ENCODE measurements at places on chromosomes 7 and 10.
A peak's percentile ranks its signal among the peaks of the same experiment; 100 is the strongest.

DNA sequence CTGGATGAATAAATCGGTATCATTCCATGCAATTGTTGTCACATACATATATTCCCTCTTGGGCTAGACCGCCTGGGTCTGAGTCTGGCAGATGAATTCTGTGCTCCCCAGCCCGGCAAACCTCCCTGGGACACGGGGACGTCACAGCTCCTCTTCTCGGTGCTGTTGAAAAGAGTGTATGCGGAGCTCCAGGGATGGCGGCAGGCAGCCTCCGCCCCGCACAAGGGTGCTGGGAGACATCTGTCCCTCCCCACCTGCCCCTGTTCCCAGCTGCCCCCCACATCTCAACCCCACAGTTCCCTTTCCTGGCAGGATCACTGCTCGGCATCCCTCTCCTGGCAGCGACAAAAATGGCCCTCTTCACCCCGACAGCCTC is 32.1 kb downstream of the PRKAG2 start:
- DNase-seq, result no peak

GRCh38 chr10:53547364-53547763 is 774.8 kb upstream of the MBL2 start:
- no peak for DNase-seq

GRCh38 chr10:107583974-107584373 is 419.5 kb upstream of the SORCS1 start:
- peak; percentile 61 for DNase-seq

DNA sequence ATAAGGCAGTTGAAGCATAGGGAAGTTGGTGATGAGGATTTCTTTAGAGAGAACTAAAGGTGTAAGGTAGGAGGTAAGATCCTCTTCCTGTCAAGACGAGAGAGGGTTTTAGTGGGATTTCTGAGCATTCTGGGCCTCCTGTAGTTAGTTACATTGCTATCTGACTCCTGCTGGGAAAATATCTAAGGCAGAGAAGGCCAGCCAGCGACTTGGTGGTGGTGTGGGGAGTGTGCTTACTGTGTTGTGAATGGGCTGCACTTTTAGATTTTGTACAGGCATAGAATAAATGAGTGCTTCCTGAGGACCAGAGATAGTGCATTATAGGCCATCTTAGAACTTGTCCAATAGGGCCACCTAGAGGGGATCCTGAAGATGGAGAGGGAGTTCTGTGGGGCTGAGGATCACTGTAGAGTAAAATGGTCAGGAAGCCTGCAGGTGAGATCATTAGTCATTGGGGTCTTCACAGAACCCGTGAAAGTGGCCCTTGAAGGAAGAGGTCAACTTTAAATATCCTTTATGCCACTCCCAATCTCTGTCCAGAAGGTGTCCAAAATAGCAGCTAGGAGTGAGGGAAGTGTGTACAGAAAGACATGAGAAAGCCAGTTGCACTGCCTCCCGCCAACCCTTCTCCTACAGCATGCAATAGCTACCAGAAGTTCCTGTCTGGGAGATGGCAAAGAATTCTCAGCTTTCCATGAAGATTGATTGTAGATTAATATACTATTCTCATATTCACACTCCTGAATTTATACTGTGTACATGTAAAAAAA is 266.6 kb downstream of the POLR1F start:
- peak; percentile 95 for DNase-seq

DNA sequence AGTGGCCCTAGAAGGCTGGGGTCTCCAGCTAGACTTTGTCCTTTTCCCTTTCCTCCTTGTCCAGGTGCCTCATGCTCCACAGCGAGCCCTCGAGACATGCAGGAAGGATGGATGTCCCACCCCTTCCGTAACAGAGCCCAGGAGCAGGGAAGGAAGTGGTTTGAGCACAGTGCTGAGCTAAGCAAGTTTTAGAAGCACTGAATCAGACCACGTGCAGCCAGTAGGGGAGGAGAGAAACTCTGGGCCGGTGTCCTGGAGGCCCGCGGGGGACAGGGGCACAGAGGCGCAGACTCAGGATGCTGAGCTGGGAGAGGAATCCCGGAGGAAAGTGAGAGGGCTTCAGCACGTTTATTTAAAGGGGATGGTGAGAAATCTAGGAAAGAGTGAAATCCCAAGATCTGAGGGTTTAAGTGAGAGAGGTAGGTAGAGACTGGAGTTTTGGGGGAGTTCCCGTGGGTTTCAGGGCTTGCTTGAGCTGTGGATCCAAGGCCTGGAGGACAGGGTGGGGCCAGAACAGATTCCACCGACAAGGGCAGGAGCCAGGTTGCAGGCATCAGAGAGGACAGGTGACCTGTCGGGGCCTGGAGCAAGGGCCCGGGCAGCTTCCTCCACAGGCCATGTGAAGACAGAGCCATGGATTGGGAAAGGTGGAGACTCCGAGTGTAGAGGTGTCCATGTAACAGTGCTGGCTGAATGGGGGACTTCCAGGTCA is 4.4 kb upstream of the IRF5 start:
- DNase-seq, result peak; percentile 38

DNA sequence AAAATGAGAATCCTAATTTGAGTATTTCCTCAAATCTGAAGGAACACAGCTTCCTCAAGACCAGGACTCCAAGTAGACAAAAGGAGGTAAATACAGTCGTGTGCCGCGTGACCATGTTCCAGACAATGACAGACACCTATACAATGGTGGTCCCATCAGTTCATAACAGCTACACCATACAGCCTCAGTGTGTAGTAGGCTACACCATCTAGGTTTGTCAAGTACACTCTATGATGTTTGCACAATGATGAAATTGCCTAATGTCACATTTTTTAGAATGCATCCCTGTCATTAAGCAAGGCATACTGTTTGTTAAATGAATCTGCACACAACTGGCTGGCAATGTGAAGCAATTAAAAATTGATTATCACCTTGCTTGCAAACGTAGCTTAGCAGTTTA is 107.9 kb downstream of the PROSER2 start:
- DNase-seq, result no peak

- no peak for DNase-seq
Measured at GRCh38 chr10:6338361-6338760, 135.6 kb downstream of the PFKFB3 start.

DNA sequence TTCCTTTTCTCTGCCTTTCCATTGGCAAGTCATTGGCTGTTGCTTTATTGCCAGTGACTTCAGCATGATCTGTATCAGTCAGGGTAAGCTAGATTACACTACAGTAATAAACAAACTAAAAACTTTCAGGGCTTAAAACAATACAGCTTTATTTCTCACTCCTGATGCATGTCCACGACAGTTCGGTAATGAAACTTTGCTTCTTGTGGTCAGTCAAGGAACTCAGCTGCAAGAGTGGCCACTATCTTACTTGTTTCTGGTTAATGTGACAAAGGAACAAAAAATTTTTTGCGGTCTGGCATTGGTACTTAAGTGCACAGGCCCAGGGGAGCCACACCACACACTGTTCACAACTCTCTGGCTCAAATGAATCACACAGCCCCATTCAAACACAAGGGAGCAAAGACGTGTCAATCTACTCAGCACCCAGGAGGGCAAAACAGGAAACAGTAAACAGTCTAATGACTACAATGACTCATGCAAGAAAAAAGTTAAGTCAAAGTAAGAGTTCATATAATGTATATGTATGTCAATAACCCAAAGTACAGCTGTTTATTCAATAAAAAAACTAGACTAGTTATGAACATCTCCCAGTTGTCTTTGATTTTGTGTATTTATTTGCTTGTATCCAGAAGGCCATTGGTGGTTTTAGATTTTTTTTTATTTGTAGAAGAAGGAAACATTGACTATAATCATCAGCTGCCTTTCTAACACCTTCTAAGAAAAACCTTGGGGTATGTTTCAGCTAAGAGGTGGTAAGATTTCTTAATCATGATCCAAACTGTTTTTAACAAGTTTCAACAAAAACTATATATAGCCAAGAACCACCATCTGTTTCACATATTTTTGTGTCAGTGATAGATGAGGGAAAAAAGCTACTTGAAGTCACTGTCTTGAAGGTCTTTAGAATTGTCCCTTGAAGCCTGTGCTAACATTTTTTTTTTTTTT is 134.4 kb upstream of the FAM3C start:
- peak; percentile 98 for DNase-seq

- no peak for DNase-seq
Measured at GRCh38 chr10:26528048-26528447, 89.9 kb downstream of the APBB1IP start.

DNA sequence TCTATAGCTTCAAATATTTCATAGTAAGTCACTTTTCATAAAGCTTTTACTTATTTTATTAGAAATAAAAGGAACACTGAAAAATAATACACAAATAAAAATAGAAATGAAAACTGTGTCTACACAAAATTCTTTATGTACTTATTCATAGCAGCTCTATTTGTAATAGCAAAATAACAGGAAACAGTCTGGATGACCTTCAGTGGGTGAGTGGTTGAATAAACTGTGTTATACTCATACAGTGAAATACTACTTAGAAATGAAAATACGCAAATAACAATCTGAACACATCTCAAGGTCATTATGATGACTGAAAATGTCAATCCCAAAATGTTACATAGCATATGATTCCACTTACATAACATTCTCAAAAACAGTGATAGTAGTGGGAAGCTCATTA is 138.7 kb upstream of the PCLO start:
- DNase-seq, result peak; percentile 85

DNA sequence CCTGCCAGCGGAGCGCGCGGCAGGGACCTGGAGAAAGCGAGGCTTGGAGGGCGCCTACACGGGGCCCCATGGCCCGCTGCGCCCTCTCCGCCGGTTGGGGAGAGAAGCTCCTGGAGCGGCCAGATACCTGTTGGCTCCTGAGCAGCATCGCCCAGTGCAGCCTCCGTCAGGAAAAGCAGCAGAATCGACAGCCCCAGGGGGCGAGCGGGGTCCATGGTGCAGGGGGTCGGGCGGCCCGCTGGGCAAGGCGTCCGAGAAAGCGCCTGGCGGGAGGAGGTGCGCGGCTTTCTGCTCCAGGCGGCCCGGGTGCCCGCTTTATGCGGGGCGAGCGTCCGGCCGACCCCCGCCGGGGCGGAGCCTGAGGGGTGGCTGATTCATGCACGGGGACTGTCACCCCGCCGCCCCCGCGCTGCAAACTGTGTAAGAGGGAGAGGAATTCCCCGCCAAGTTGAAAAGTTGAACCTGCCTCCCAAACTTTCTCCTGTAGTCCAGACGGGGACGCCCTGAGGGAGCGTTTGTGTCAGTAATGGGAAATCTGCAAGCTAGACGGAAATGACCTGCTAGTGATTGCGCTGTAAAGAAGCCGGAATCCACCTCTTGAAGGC is at the start of gene TFPI2:
TSS of gene TFPI2 (minus strand) at position 290 of the 605 bp plus-strand sequence. CDS start at position 215, 75 bp downstream.
- peak; percentile 84 for DNase-seq

DNA sequence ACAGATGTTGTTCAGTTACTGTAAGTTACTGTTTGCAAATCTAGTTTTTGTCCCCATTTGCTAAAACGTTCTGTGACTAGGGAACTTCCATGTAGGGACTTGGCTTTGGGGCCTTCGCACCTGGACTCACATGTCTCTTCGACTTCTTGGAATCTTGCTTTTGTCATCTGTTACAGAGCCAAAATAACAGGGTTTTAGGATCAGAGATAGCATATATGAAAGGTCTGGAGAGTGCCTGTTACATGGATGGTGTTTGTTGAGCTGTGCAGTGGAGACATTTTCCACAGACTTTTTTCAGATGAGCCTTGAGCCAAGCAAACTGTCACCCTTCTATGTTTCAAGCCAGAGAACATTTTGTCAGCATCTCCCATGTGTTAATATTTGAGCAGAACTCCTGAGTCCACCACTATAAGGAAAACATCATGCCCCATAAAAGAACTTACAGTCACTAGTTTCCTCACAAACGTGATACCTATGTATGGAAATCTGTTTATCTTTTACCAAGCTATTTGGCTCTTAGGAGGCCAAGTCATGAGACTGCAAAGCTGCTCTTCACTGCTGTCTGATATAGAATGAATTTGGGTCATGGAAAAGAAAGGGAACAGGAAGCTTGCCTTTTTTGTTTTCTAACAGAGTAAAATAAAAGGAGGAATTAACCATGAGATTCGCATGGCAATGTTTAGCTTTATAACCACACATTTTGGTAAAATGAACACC is 818.6 kb upstream of the IGFBP3 start:
- DNase-seq, result no peak

- DNase-seq, result peak; percentile 35
Measured at GRCh38 chr10:36278176-36278575, 636.1 kb upstream of the FZD8 start.

GRCh38 chr7:47337531-47337930 is 244.4 kb downstream of the TNS3 start:
- no peak for DNase-seq

GRCh38 chr7:53800746-53801145 is 741.4 kb upstream of the VSTM2A start:
- peak; percentile 12 for DNase-seq

DNA sequence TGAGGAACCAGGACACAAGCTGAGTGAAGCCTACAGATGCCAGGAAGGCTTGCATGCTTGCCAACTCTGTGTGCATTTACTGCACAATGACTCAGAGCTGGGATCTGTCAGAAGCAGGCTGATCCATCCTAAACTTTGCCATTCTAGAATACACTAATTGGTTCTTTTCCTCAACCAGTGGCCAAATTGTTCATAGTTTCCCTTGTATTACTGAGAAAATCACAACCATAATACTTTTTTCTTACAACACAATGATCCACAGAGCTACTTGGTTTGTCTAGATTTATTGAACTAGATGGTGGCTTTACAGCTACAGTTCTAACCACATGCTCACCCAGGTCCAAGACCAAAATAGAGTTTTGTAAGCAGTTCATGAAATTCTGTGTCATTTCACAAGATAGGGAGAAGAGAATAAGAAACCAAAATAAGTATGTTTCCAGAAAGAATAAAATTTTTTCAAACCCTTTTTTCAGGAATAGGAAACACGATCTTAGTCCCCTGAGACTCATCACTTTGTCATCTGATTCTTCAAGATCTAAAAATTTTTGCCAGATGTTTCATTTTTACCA is 21.0 kb upstream of the LRRC17 start:
- peak; percentile 86 for DNase-seq

DNA sequence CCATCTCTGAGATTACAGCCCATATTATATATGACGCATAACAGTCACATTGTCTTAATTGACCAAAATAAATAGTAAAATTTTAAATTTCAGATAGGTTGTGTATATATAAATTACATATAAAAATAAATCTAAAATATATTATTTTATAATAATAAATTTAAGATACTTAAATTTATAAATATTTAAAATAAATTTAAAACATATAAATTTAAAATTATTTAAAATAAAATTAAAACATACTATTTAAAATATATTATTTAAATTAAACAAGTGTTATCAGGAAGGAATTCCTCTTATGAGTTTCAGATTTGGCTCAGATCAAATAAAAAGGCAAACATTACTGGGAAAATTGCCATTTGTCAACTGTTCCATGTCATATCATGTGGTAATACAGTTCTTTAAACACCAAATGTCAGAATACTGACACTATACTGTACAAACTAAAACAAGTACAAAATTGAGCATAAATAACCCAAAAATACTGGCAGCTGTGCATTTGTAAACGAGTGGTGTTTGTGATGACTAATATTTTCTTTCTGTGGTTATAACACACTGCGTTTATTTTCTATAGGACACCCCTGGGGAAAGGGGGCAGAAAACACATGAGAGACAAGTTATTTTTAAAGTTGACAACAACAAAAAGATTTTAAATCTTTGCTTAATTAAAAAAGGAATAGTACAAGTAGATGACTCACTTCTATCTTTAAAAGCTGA is 71.3 kb upstream of the DGKB start:
- peak; percentile 22 for DNase-seq

GRCh38 chr7:50492770-50493519 is 42.8 kb upstream of the FIGNL1 start:
- DNase-seq, result no peak
